ENCODE measurements at places on chromosomes 11 and 22.

DNA sequence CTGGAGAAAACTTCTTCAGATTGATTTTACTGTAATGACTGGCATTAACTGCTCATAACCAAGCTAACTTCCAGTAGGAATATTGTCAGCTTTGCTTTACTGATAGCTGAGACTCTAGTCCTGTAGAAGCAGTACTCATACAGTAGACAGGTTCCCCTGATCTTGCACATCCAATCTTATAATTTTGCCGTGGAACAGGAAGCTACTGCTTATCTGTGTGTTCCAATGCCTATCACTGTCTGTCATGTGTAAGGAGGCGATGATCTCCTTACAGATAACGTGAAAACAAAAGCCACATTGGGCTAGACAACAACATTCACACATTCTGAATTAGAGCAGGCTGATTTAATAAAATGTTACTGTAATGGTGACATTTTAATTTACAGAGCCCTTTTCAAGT is 13.2 kb downstream of the HSD17B12 start:
- DNase-seq = no peak

DNA sequence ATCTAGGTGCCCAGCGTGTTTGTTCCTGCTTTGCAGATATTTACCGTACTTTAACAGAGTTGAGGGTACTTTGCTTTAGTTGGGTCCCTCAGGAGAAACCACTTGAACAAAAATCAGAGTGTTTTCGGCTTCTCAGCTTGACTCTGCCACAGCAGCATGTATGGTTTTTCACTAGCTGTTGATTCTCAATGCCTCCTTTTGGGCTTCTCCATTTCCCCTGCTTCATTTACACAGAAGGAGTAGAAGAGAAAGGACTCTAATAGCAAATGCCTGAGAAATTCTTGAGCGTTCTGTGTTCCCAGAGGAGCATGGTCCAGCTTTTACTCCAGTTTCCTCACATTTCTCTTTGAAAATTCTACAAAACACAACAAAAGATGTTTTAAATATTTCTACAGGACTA is 252.1 kb upstream of the CCDC179 start:
- DNase-seq = no peak

GRCh38 chr11:59787816-59788215 is 22.8 kb downstream of the MRPL16 start:
- DNase-seq = peak; percentile 14

- DNase-seq = no peak
These were observed 42.2 kb upstream of the POU2AF1 start for GRCh38 chr11:111421251-111421650.

DNA sequence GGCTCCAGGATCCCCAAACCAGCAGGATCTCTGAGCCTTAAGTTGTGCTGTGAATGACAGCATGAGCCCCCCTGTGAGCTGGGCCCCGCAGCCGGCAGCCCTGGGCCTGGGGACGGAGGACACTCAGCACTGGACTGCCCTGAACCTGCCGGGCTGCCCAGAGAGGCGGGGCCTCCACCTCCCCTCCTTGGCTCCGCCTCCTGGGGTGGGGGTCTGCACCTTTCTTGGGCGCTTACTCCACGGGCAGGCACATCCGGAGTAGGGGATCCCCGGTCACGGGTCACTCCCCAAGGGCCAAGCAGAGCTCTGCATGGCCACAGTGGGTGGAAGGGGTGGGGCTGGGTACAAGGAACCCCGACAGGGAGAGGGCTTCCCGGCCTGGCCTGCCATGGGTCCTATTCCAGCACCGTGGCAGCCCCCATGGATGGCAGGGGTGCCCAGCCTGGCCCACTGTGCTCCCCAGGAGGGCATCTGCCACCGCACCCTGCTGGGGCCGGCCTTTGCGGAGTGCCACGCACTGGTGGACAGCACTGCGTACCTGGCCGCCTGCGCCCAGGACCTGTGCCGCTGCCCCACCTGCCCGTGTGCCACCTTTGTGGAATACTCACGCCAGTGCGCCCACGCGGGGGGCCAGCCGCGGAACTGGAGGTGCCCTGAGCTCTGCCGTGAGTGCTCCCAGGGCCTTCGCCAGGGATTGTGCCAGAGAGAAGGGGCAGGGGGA is 5.4 kb downstream of the MUC5B start:
- no peak for DNase-seq

DNA sequence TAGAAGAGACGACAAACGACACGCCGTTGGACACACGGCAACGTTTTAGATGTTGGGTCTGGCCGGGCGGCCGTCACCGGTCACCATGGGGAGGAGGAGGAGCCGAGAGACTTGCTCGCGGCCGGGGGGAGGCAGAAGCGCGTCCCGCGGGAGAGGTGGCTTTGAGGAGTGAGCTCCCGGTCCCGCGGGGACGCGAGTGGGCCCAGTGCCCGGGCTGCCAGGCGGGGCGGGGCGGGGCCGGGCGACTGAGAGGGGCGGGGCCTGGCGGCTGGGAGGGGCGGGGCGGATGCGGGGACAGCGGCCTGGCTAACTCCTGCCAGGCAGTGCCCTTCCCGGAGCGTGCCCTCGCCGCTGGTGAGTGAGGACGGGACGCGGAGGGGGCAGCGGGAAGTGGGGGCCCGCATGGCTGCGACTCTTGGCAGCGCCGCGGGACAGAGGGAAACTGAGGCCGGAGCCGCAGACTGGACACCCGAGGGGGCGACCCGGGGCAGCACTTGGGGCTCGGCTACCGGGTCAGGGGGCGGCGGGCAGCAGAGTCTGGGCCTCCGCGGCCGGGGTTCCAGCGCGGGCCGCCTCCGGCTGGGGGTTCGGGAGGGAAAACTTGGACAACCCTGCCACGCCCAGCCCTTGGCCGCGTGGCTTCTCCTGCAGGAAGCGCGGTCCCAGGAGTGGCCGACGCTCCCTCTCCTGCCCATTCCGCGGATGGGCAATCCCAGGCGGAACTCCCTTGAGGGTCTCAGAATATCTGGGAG is at the start of gene TSPO:
TSPO (plus strand) TSS at position 309 of the 752 bp plus-strand sequence. CDS start 7,680 bp downstream, outside the sequence.
- DNase-seq = peak; percentile 37

GRCh38 chr11:45560155-45560912 is 105.1 kb downstream of the CHST1 start:
- DNase-seq = no peak

GRCh38 chr22:40491990-40492631 is 121.7 kb downstream of the SGSM3 start:
- DNase-seq = peak; percentile 45

DNA sequence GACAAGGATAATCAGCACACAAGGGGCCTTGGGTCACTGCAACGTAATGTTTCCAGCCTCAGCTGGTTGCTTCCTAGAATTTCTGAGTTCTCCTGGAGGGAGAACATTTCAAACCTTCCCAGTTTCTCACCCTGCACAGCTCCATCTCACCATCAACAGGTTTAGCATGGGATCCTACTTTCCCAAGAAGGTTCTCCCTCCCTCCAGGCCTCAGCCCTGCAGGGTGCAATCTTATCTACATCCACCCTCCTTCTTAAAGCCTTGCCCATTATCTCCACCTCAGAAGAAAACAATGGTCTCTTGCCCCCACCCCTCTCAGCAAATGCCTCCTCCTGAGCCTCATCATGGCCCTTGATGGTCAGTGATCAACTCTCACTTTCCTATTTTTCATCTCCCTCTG is 23.6 kb downstream of the CADM1 start:
- no peak for DNase-seq

DNA sequence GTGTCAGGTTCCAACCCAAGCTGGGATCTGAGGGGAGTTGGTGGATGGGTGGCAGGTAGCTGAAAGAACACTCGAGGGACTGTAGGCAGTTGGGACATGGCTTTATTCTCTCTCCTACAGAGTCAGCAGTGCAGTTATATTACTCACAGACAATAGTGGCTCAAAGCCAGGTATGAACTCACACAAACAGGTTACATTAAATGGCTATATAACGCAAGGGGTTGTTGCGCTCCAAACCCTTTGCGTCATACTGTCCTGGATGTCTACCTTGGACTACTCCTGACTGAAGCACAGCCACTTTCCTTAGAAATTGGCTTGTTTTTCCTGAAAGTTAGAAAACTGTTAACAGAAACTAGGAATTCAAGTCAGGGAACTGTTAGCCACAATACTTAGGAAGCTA is 66.4 kb upstream of the OR4B1 start:
- DNase-seq = peak; percentile 22

- no peak for DNase-seq
These were observed 210.7 kb downstream of the DBX1 start for GRCh38 chr11:19949606-19950005.

DNA sequence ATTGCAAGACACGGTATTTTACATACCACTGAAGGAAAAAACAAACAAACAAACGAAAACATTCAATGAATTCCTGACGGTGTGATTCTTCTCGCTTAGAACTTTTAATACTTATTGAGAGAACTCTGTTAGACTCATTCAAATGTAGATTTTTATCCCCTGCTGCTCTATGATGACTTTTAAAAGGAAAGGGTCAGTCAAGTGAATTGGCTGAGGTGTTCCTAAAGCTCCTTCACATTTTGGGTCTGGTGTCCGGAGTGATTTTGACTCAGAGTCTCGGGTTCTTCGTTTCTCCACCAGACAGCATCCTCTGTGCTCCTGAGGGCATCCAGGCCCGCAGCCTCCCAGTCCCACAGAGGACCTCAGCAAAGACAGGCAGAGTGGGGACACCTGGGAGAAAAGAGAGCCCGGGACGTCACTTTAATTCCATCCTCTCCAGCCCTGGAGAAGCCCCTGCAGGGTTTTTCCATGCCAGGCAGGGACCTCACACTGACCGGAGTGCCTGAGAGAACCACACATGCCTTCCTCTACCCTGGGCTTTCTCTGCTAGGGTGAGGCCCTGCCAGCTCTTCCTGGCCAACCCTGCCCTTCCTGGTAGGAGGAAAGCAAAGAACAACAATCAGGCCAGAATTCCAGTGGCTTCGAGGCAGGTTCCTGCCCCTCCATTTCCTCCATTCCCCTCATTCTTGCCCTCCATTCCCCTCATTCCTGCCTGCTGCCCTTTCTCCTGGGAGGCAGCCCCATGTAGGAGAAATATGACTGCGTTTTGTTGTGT is 1.4 kb upstream of the CSF2RB start:
- no peak for DNase-seq

GRCh38 chr11:3022982-3023381 is 30.9 kb upstream of the NAP1L4 start:
- peak; percentile 80 for DNase-seq

- no peak for DNase-seq
These were observed 946.2 kb downstream of the LRRC4C start for GRCh38 chr11:40513281-40513680.

- peak; percentile 84 for DNase-seq
These were observed 468.0 kb downstream of the OPCML start for GRCh38 chr11:133064152-133064877.

DNA sequence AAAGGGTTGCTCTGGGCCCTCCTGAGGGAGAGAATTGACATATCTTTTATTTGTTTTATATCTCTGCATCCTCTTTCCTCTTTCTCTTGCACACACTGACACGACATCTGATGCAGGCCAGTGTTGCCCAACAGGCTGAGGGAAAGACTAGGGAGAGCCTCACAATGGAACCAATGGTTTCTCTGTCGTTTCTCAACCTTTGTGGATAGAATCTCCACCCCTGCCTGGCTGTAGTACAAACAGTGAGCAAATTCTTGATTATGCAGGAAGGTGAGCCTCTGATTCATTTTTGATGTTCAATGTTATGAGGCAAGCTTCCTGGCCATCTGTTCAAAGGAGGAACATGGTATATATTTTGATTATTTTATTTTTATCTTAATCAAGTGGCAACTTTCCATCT is 49.8 kb upstream of the PLET1 start:
- DNase-seq = no peak

GRCh38 chr11:116078101-116078591 is 573.9 kb upstream of the CADM1 start:
- DNase-seq = peak; percentile 14

- no peak for DNase-seq
These were observed 30.3 kb downstream of the ELF5 start for GRCh38 chr11:34483106-34483874.

DNA sequence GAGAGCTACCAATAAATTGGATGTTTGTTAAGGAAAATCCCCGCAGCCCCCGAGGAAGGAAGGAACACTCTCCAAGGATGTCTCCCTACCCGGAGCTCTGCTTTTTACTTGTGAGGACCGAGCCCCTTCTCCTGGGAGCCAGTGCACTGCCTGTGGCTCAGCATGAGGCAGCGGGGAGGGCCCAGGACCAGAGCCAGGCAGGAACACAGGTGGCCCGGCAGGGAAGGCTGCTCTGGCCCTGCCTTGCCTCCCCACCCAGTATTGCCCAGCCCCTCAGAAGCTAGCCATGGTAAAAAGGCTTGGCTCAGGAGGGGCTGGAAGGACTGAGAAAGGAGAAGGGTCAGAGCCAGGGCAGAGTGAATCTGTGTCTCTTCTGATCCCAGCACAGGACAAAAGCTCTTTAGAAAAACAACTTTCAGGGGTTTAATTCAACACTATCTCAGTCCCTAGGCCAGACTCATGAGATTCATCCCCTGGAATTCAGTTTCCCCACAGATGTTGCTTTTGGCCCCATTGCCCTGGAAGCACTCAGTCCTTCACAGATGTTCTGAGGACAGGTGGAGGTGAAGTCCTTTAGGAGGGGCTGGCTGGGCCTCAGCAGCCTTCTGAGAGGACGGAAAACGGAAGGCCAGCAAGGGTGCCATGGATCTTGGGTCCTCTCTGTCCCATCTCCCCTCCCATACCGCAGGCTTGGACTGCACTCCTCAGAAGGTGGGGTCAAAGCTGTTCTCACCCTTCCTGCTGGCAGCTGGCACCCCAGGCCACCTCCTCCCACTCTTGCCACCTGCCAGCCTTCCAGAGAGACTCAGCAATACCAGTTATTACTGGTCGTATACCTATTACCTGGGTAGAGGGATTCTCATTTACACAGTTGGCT is 318.9 kb downstream of the NTM start:
- DNase-seq = no peak

DNA sequence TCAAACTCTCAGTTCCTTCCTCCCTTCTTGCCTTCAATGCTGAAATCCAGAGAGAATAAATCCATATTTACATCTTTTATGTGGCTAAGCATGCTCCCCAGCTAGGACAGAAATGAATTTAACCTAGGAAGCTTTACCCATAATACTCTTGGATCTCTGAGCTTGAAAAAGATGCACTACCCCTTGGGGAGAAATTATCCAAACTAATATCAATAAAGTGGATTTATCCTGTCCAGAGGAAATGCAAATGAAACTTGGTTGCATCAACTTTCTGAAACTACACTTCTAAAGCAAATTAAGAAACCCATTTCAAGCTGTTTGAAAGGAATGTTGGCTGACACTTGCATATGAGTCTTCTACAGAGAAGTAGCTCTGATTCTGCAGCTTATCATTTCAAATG is 347.9 kb downstream of the TTC28 start:
- no peak for DNase-seq

- DNase-seq = no peak
These were observed 88.3 kb upstream of the PRDM11 start for GRCh38 chr11:45057938-45058646.

DNA sequence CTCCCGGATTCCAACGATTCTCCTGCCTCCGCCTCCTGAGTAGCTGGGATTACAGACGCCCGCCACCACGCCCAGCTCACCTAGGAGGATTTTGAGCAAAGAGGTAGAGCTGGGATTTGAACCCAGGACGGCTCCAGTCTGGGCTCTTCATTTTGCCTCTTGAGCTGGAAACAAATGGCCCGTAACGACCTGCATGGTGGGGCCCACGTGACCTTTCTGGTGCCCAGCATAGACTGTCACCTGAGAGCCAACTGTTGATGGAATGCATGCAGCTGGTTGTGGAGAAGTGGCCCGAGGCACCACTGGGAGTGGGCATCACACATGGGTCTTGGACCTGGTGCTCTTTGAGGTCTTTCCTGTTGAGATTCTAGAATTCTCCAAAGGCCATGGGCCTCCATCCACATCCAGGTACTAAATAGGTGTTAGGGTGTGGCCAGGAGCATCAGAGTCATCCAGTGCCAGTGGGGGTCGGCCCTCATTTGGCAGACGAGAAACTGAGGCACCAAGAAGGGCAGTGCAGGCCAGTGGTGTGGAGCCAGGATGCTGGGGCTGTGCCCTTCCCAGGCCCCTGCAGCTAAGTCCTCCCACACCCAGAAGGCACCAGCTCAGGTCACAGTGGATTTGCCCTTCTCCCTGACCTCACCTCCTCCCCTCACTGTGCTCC is 3.9 kb downstream of the ATF4 start:
- DNase-seq = no peak
